AG10803 (cell line): ENCODE measurements at places on chromosomes 6 and 20.

DNA sequence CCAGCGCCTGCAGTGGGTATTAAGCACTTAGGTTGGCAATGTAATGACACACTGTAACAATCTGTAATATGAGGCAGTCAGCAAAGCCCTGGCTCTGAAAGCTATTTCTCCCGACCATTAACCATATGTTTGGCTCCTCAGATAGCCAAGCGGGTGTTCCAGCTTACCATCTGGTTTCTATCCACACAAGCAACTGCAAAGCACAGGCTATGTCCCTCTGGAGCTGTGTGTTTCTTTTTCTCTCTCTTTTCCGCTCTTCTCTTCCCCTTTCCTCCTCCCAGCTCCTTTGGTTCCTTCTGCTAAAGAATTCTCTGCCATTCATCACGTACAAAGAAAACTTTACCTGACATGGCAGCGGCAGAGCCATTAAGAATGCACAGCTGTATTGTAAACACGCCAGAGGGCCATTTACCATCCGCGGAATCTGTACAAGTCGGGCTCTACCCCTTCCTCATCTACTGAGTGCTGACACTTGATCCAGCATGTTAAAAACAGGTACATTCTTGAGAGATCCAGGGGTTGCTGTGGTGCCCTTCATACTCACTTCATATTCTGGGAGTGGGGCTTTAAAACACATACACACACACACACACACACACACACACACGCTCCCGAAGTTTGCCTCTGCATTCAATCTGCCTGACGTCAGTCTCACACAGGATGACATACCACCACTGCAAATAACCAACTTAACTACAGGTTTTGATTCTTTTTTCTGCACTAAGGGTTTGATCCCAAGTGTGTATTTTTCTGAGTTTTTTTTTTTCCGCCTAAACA lies 77.2 kb downstream of the BACH2 start:
- peak; percentile 92 for DNase-seq

DNA sequence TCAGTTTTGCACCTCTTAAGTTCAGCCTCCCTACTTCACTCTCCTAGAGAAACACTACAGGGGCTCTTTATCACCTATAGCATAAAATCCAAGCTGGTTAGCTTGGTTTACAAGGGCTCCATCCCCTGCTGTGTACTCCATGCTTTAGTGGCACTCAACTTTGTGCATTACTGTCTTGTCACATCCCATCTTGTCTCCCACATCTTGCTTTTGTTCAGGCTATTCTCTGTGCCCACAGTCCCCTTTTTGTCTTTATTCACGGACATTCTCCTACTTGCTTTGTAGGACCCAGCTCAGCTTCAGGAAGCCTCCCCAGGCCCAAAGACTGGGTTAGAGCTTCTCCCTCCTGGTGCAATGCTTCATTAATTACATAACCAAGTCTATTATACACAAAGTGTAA lies 107.9 kb upstream of the SPACA1 start:
- no peak for DNase-seq

DNA sequence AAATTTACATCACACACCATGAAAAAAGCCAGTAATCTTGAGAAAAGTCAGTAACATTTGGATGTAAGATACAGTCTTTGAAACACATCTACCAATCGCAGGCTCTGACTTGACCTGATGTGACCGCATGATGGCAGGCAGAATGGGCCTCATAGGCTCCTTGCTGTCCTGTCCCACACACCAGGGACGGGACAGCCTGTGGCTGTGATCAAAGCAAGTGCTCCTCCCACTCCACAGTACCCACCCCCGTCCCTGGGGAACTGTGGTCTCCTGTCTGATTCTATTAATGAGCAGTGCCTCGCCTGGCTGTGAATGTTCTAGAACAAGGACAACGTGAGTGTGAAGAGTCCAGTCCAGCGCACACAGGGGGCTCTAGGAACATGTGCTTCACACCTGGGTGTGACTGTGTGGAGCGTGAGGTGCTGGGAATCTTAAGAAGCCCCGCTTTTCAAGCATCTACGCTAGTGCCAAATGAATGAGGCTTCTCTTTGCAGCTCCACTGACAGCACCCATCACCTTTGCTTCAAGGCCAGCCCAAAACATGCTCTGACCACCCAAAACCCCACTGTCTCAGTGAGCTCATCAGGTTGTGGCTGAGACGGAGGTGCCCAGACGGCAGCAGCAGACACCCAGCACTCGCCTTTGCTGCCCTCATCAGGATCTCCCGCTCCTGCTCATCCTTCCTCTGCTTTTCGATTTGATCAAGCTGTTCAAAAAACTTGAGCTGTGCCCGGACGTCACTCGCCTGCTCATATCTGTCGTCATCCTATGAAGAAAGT lies 67.1 kb downstream of the TAF4 start:
- no peak for DNase-seq

DNA sequence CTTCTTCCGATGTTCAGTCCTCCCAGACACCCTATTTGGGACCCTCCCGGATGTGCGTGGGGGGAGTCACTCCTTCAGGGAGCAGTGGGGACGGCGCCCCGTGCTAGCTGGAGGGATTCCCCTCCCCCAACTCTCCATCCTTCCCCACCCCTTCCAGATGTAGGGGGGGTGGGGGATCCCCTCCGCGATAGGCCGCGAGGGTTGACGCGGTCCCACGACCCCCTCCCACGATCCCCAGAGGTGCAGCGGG lies 548 bp downstream of the GNL1 start:
- no peak for DNase-seq

- DNase-seq: no peak
These were observed 680.7 kb upstream of the ID4 start for GRCh38 chr6:19156443-19156842.

DNA sequence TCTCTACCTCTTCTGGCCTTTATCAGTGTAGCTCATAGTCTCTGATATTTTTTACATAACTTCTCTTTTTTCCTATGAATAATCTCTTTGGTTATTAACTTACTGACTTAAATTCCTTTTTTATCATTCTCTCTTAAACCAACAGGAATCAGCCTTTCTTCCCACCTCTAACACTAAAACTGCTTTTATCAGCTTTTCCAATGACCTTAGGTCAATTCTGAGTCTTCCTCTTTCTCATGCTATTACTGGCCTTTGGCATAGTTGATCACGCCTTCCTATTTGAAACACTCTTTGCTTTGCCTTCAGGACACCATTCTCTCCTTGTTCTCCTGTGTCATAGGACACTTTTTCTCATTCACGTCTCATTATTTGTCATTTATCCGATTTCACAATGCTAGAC lies 8.1 kb upstream of the HINT3 start:
- no peak for DNase-seq

DNA sequence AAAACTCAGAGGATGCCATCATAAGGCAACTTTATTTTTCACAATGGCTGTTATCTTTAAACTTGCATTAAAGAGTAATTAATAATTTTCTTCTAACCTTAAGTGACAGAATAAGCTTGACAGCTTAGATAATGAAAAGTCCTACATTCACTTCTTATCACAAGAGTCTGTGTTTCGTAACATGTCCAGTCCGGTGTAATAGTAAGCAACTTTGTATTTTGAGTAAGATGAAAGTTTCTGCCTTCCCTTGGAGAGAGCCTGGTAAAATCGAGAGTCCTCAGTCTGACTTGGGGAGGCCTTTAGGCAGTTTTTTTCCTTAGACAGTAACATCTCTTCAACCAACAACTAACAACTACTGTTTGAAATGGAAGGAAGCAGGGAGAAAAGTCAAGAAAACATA lies 195.6 kb downstream of the GRM1 start:
- DNase-seq: no peak

DNA sequence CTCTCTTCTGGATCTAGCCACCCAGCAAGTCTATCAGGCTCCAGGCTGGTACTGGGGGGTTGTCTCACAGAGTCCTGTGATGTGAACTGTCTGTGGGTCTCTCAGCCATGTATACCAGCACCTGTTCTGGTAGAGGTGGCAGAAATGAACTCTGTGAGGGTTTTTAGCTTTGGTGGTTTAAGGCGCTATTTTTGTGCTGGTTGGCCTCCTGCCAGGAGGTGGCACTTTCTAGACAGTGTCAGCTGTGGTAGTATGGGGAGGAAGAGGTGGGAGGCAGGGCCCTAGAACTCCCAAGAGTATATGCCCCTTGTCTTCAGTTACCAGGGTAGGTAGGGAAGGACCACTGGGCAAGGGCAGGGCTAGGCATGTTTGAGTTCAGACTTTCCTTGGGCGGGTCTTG lies 75.8 kb downstream of the SNAP91 start:
- DNase-seq: no peak

- DNase-seq: no peak
These were observed 36.0 kb downstream of the SUMO4 start for GRCh38 chr6:149435919-149436586.

GRCh38 chr6:4486568-4487315 lies 289.5 kb upstream of the CDYL start:
- DNase-seq: no peak

DNA sequence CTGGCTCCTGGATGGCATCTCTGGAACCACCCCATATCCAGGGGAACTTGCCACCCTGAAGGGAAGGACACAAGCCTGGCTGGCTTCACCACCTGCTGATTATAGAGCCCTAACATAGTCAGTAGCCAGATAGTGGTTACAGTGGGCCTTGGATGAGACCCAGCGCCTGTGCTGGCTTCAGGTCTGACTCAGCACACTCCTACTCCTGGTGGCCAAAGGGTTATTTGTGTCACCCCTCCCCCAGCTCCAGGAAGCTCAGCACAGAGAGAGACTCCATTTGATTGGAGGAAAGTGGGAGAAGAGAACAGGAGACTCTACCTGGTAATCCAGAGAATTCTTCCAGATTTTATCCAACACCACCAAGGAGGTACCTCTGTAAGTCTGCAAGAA lies 12.8 kb downstream of the SNX14 start:
- peak; percentile 32 for DNase-seq

GRCh38 chr20:50308166-50308512 lies 117.5 kb downstream of the CEBPB start:
- DNase-seq: no peak

- no peak for DNase-seq
These were observed 4.2 kb downstream of the TM9SF4 start for GRCh38 chr20:32113591-32114260.

GRCh38 chr20:35742741-35743523 lies 872 bp upstream of the RBM39 start:
- no peak for DNase-seq

DNA sequence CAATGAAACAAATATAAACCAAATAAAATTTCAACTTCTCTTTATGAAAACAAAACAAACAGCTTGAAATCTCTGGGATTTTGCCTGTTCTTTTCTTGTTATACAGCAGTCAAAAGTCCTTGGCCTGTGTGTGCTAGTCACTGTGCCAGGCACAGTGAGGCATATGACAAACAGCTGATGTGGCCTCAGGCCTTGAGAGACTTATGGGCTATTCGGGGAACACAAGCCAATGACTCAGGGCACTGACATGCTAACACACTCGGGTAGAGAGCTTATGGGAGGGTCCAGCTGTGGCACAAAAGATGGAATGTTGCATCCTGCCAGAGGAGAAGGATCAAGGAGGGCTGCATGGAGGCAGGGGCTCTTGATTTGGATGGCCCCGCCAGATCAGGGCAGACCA lies 95.4 kb upstream of the NKX2-2 start:
- peak; percentile 30 for DNase-seq

- peak; percentile 57 for DNase-seq
These were observed 278 bp downstream of the UST start for GRCh38 chr6:148747145-148747470.

GRCh38 chr20:64113796-64114355 lies 6.5 kb upstream of the NPBWR2 start:
- no peak for DNase-seq

DNA sequence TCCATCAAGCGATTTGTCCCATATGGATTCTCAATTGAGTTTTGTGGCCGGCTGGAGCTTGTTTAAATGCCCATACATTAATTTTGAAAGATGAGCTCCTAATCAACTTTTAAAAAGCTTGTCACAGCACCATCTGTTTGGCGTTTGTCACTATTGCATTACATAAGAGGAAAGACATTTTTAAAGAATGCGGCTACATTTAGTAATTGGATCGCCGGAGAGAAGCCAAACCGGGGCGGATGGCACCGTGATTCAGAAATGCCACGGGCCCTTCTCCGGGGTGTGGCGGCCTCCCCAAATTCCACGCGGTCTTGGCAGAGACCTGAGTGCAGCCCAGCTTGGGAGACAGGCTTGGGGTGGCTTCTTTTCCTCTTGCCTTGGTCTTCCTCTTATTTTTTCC lies 67.7 kb upstream of the ZNFX1 start:
- peak; percentile 93 for DNase-seq

DNA sequence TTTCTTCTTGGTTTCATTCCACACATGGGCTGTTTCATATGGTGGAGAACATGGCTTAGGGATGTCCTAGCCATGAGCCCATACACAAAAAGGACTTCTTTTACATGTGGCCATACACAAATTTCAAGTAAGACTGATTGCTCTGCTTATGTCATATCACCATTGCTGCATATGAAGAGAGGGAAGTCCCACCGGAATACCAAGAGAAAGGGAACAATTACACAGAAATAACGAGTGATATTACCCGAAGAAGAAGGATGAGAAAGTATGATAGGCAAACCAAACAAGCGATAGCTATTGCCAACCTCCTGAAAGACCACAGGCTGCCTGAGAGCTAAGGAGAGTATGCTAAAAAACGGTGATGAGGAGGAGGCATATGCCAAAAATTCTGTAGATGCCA lies 70.5 kb upstream of the TNFRSF21 start:
- DNase-seq: no peak

- DNase-seq: peak; percentile 9
These were observed 14.2 kb upstream of the RNF217 start for GRCh38 chr6:124947971-124948451.

DNA sequence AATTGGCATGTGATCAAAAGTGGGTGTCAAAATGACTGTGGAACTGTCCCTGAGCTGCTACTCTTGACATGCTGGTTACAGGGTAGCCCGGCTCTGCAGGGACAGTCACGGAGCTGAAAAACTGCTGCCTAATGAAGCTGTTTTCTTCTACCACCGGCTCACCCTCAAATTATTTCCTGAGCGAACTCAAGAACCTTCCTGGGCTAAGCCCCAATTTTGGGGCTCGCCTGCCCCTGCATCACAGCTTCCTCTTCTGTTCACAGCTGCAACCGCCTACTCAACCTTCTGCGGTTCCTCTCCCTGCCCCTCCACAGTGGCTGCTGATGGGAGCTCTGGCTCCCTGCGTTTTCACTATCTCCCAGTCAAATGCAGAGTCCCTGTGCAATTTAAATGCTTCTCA lies 110.8 kb upstream of the MLN start:
- no peak for DNase-seq

DNA sequence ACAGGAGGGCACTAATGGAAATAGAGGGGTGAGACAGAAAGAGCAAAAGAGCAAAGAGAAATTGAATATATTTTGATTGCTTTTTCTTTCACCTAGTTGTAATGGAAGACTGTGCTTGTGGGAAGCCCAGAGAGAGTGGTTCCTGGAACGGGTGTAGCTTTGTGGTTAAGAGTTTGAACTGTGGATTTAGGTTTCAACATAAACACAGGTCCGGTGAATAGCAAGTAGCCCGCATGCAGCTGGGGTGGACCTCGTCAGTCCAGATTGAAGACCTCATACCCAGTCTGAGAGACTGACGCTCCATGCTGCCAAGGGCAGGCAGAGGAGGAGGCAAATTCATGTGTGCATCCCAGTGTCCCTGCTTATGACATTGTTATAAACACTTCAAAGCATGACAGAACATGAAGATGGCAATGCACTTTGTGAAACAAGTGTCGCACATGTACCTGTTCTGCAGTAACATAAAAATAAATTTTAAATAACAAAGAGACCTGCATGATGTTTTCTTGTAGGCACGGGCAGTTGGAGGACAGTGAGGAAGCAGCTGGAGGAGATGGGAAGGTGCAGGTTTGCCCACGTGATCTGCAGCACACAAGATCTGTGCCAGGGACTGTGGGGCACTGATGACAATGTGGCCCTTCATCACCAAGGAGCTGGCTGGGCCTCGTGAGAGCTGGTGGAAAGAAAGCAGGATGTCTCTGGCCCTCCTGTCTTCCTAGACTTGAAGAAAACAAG lies 220.5 kb upstream of the SSTR4 start:
- DNase-seq: no peak
